ENCODE measurements at places on chromosomes 1 and 21.

- no peaks in the 10 kb centered on the region for H3K36me3 ChIP-seq
- H3K4me1 ChIP-seq = peaks cover 1% of the 10 kb centered on the region
These were observed 5.7 kb downstream of the S1PR1 start for GRCh38 chr1:101242324-101243050.

DNA sequence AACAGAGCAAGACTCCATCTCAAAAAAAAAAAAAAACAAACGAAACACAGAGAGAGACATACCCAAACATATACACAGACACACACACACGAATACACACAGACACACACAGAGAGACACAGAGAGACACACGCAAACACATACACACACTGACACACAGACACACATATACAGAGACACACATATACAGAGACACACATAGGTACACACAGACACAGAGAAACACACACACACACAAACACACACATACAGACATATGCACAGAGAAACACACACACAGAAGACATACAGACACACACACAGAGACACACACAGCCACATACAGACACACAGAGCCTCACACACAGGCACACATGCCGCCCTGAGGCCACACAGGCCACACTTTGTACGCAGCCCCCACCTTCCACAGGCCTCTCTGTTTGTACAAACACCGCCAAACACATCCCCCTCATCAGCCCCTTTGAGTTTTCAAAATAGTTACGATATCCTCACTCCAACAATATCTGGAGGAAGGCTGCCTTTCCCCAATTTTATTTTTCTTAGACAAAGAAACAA is 57.5 kb upstream of the ABCG1 start:
- H3K4me3 ChIP-seq = no peak overlapping the region
- no peaks in the 10 kb centered on the region for H3K27me3 ChIP-seq
- no peaks in the 10 kb centered on the region for H3K4me1 ChIP-seq
- H3K27ac ChIP-seq = no peak overlapping the region
- H3K36me3 ChIP-seq = no peaks in the 10 kb centered on the region

DNA sequence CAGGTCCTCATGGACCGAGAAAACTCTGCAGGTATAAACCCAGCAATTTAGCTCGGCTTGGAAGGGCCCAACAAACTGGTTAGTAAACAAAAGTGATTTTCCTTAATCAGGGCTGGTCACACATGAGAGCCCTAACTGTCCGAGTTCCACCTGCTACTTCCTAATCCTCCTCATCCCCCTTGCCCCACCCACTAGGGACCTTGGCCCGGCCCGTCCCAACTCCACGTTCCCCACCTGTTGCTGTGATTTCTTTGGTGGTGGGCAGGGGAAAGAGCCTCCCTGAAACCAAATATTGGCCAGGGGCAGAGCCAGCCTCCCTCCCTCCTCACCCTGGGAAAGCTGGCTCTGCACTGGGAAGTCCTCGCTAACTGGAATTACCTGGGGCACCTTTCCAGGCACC is 304.2 kb upstream of the PROX1 start:
- no peaks in the 10 kb centered on the region for H3K36me3 ChIP-seq
- H3K27ac ChIP-seq = no peak overlapping the region
- no peak overlapping the region for H3K4me3 ChIP-seq
- no peaks in the 10 kb centered on the region for H3K27me3 ChIP-seq

DNA sequence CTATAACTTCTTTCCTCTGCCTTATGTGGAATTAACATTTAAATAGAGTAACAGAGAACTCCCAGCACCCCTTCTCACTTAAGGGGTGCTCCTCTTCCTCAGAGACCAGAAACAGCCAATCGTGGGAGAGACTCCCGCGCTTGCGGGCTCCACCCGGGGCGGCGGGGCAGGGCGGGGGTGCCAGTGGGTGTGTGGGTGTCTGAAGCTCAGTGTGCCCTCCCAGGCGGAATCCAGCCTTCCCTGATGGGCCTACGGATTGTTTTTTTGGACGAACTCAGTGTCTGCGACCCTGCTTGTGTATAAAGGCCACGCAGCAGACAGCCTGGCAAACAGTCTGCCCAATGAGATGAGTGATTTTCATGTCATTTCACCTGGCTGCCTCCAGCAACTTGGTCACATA is 6.2 kb downstream of the RCC2 start:
- DNase-seq = no peak
- peaks cover 10% of the 10 kb centered on the region for H3K36me3 ChIP-seq
- H3K4me1 ChIP-seq = peaks cover 27% of the 10 kb centered on the region
- H3K4me3 ChIP-seq = no peak overlapping the region
- no peaks in the 10 kb centered on the region for H3K27me3 ChIP-seq

- H3K36me3 ChIP-seq = no peaks in the 10 kb centered on the region
- peaks cover 47% of the 10 kb centered on the region for H3K27me3 ChIP-seq
- H3K4me3 ChIP-seq = peak overlapping the region; percentile 6
- H3K27ac ChIP-seq = no peak overlapping the region
These were observed 1.7 kb downstream of the HLX start for GRCh38 chr1:220880726-220881506.

- no peak overlapping the region for H3K4me3 ChIP-seq
- no peaks in the 10 kb centered on the region for H3K36me3 ChIP-seq
- H3K27ac ChIP-seq = no peak overlapping the region
- H3K27me3 ChIP-seq = no peaks in the 10 kb centered on the region
- no peaks in the 10 kb centered on the region for H3K4me1 ChIP-seq
These were observed 75.4 kb downstream of the ETS2 start for GRCh38 chr21:38881131-38881530.

DNA sequence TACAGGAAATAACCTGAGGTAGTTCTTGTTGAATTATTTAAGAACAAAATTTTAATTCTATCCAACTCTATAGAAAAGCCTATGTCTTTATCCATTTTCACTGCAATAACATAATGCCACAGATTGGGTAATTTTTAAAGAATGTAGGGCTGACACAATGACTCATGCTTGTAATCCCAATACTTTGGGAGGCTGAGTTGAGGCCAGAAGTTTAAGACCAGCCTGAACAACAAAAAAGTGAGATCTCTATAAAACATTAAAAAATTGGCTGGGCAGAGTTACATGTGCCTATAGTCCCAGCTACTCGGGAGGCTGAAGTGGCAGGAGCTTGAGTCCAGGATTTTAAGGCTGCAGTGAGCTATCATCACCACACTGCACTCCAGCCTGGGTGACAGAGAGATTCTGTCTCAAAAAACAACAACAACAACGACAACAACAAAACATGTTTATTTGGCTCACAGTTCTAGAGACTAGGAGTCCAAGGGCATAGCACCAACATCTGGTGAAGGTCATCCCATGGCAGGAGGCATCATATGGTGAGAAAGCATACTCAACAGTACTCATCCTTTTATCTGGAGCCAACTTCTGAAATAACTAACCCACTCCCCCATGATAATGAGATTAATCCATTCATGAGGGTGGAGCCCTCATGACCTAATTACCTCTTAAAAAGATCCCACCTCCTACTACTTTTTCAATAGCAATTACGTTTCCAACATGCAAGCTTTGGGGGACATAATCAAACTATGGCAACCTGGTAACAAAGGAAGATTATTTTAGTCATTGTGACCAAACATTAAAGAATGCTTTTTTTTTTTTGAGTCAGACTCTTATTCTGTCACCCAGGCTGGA is 59.6 kb downstream of the ABL2 start:
- H3K36me3 ChIP-seq = no peaks in the 10 kb centered on the region
- no peak overlapping the region for H3K4me3 ChIP-seq
- H3K27ac ChIP-seq = no peak overlapping the region
- no peaks in the 10 kb centered on the region for H3K4me1 ChIP-seq

GRCh38 chr1:2981388-2981787 is 39.9 kb upstream of the ACTRT2 start:
- H3K4me3 ChIP-seq = no peak overlapping the region
- no peaks in the 10 kb centered on the region for H3K27me3 ChIP-seq
- H3K4me1 ChIP-seq = no peaks in the 10 kb centered on the region
- DNase-seq = peak; percentile 8

Data from mesendoderm (in vitro differentiated cells).